ENCODE measurements at places on chromosomes 1 and 21. TPM values are rescaled to one million over a fixed set of nuclear protein-coding genes. Genes with fewer than 3 reads are reported as not detected.

The IL20 gene
- total RNA-seq: not detected

The TRIM67 gene
- total RNA-seq: not detected

The TMOD4 gene
- 0.62 TPM for total RNA-seq

The MRTO4 gene
- total RNA-seq: 10.2 TPM

DNA sequence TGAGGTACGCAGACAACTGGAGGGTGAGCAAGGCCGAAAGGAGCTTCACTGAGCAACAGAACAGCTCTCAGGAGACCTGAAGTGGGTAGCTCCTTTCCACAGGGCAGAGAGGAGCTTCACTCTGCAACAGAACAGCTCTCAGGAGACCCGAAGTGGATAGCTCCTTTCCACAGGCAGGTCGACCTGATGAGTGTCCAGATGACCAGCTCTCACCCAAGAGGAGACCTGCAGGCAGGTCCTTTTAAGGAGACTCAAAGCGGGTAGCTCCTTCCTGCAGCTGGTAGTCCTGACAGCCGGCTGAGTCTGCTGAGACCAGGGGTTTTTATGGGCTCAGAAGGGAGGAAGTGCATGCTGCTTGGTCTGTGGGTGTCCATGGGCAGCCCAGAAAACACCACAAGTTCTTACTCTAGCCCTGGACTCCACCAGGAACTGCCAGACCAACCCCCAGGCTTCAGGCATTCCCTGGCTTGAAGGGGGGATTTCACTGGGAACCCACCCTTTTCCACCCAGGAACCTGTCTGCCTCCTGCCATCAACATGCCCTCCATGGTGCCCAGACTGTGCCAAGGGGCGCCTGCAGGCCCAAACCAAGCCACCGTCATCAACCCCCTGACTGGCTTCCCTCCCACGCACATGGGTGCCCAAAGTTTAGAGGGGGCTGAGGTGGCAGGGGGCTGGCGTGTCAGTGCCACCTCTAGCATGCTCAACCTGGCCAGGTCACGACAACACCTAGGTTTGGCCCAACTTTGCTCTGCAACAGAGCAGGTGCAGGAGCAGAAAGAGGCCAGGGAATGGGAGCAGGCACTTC lies 43.6 kb downstream of the ZBTB8OS start:
- no peak for DNase-seq

- no peak for DNase-seq
Observed at GRCh38 chr1:119353836-119354235, 14.7 kb upstream of the HAO2 start.

DNA sequence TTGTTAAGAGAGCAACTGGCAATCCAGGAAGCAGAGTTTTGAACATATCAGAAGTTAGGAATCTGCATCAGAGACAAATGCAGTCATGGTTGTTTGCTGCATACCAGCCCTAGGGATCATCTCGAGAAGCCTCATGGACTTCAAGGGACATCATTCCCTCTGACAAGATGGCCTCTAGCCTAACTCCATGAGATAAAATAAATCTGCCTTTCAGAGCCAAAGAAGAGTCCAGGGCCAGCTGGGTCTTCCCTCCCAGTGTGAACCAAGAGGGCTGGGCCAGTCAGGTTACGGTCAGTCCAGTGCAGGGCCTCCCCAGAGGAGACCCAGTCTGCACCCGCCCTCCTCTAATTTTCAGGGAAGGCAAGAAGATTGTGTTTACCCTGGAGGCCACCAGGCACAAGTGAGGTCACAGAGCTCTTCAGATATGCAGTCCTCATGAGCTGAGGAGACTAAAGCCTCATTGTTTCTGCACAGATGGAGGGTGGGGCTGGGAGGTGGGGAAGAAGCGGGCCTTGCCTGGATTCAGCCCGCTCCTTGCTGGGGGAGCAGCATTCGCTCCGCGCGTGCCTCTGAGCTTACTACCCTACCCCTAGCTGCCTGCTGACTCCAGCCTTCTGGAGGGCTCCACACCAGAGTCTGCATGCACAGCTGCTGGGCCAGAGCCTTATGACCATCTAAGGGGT lies 52.8 kb downstream of the CAPN2 start:
- peak; percentile 81 for DNase-seq

GRCh38 chr1:115768549-115768948 lies at the start of gene CASQ2:
TSS of gene CASQ2 (minus strand) at chr1:115768714. CDS start at chr1:115768541, 173 bp downstream.
- DNase-seq: peak; percentile 84

DNA sequence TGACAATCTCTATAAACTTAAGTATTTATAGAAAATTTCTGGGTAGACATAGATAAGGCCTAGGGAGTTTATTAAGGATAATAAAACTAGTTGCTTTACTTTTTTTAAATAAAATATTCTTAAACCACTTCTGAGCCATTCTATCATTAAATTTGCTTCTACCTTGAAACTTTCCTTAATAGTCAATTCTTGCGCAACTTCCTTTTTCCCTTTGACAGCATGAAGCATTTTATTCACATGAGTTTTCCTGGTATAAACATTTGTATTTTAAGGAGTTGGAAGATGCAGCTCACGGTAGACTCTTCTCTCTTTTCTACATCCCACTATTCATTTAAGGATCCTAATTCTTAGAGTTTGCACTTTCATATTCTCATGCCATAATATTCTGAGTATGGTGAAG lies 75.8 kb upstream of the DPH5 start:
- no peak for DNase-seq

- DNase-seq: no peak
Observed at GRCh38 chr21:44460441-44460755, 5.1 kb downstream of the LRRC3 start.

DNA sequence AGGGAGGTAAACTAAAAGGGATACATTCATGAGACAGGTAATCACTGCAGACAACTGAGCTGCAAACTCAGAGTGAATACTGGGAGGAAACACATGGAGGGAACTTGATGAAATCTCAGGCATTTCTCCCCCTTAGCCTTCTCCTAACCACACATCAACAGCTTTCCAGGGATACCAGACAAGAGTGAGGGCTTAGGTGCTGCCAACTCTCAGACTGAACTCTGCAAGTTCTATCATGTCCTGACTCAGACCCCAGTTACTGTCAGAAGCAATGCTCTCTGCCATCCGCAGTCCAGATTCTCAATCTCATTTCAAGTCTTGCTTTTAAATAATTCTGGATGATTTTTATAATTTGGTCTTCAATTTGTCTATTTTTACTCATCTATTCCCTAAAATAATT lies 267.3 kb downstream of the LTN1 start:
- DNase-seq: no peak

- DNase-seq: no peak
Observed at GRCh38 chr1:92031281-92032110, 1.7 kb downstream of the EPHX4 start.

DNA sequence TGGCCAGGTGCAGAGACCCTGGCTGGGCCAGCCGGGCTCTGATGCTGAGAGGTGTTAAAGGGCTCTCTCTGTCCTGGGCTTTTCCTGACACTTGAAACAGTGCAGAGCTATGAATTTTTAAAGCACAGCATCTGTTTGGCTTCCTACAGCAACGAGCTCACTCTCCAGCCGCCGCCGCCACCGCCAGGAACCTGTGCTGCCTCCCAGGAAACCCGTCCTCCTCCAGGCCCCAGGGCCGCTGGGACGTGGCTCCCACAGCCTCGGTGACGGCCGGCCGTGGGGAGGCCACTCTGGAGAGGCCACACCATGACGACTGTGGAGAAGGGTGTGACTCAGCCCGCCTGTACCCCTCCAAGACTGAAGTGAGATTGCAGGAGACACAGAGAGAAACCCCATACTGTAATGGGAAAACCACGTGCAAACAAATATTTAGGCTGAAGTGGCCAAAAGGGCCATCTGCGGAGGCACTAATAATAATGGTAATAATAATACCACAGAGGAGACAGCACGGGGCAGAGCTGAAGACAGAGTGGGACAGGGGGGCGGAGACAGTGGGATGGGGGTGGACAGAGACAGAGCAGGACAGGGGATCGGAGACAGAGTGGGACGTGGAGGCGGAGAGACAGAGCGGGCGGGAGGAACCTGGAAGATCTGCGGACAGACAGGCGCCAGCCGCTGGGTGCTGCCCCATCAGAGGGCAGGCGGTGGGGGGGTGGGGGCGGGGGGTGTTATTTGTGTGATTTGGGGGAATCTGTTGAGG lies 139.2 kb downstream of the CASZ1 start:
- DNase-seq: no peak

DNA sequence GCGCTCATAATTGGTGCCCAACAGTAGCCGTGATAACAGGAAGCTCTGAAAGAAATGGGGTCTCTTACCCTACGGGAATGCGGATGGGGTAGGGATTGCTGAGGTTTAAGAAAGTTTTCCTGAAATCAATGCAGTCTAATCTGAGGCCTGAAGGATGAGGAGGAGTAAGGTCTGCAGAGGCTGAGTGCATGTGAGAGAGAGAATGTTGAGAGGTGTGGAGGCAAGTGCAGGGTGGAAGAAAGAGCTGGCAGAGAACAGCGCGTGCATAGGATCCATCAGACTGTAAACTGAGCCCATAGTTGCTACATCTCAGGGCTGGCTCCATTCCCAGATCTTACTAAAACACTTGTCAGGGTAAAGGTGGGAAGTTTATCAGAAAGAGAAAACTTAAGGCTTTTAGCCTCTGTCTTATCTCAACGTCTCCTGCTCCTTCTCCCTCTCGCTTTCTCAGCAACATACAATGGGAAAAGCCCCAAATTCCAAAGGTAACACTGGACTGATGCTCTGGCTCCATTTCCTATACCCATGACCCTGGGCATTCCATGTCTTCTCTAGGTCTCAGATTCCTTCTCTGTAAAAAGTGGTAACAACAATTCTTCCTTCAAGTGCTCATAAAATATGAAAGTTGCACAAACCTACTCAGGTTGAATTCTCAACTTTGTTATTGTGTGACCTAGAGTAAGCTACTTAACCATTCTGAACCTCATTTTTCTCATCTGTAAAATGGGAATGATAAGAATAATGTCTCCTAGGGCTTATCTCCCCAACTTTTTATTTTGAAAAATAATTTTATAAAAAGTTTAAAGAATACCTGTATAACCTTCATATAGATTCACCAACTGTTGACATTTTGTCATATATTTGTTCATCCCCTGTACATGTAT lies 75.2 kb downstream of the SH3GLB1 start:
- no peak for DNase-seq

Data from left ventricle myocardium superior (tissue), 1 donor.